Right atrium auricular region (tissue), 2 donors: ENCODE measurements at places on chromosomes 7 and 10.

- DNase-seq: no peak
Observed at GRCh38 chr7:22281481-22281880, 75.5 kb downstream of the RAPGEF5 start.

- DNase-seq: no peak
Observed at GRCh38 chr7:134176037-134176350, 48.9 kb downstream of the LRGUK start.

DNA sequence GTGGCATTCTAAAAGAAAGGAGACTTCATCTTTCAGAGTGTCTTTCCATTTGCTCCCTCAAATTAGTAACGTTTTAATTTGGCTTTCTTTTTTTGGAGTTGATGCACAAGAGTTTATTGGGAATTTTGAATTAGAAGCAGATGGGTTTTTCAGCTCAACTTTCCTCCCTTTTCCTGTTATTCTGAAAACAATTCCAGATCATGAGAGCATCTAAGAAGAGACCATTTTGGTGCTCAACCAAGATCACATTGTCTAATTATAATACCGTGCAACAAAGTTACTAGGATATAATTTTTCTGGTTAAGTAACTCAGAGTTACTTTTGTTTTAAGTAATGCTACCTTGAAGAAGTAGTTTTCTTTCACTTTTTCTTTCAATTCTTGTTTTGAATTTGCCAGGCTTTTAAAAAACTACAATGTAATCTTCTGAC is 396.6 kb upstream of the KLF6 start:
- no peak for DNase-seq

GRCh38 chr10:132169766-132170560 is 16.8 kb upstream of the DPYSL4 start:
- DNase-seq: no peak

- DNase-seq: no peak
Observed at GRCh38 chr10:95691281-95691680, 2.4 kb downstream of the TCTN3 start.

- DNase-seq: no peak
Observed at GRCh38 chr7:55030314-55030713, 11.5 kb downstream of the EGFR start.

DNA sequence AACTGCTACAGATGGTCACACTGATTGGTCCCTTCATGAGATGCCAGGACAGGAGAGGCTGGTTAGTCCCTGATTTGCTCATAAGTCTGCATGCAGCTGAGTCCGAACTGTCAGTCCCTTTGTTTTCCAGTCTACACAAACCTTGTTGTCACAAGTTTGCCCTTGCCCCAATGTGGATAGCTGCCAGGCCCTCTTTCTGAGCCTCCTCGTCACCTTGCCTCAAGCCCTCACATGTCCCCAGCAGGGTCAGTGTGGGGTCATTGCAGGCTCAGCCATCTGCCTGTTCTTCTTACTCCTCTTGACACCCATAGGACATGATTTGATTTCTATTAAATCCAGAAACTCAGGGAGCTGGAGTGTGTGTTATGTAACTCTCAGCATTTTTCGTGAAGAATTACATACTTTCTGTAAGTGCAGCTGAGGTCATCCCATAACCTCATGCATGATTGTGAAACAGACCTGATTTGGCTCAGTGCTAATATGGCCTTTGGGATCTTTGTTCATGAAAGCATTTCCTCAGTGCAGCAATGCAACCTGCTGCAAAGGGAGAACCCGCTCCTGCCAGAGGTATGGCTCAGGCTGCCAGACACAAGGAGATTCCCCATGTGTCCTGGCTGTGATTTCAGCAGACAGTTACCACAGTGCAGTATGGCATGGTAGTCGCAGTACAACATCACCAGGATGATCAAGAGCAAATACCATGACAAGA is 70.0 kb upstream of the ZMIZ2 start:
- DNase-seq: no peak

GRCh38 chr7:158840604-158841003 is 11.3 kb upstream of the ESYT2 start:
- DNase-seq: no peak

GRCh38 chr10:94076325-94076841 is 82.7 kb downstream of the PLCE1 start:
- no peak for DNase-seq

DNA sequence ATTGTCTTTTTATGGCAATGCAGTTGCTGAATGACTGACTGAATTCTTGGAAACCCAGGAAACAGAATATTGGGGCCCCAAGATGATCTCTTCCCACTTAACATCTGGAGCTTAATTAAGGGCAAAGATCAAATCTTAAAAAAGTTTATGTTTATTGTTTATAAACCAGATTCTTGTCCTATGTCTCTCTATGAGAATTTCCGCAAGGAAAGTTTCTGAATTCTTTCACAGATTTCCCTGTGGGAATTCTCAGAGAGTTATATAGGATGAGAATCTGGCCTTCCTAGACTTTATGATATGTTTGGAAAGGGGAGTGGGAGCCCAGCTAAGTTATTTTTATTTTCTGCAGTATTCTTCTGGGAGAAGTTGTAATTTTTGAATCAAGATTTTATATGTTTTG is 166.3 kb downstream of the RNLS start:
- no peak for DNase-seq

DNA sequence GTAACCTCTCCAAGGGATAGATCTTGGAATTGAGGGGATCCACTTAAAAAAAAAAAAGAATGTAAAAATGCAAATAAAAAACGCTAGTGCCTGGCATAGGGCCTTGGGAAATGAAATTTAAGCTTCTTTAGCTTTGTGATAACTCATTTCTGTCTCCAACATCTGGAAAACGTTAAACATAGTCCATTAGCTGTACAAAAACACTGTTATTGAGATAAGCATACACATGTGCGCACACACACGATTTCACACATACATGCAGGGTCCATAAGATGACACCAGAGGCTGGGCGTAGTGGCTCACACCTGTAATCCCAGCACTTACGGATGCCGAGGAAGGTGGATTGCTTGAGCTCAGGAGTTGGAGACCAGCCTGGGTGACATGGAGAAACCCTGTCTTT is 13.7 kb upstream of the CUL2 start:
- DNase-seq: no peak

GRCh38 chr10:48231178-48231577 is 43.3 kb downstream of the FRMPD2 start:
- DNase-seq: peak; percentile 51

DNA sequence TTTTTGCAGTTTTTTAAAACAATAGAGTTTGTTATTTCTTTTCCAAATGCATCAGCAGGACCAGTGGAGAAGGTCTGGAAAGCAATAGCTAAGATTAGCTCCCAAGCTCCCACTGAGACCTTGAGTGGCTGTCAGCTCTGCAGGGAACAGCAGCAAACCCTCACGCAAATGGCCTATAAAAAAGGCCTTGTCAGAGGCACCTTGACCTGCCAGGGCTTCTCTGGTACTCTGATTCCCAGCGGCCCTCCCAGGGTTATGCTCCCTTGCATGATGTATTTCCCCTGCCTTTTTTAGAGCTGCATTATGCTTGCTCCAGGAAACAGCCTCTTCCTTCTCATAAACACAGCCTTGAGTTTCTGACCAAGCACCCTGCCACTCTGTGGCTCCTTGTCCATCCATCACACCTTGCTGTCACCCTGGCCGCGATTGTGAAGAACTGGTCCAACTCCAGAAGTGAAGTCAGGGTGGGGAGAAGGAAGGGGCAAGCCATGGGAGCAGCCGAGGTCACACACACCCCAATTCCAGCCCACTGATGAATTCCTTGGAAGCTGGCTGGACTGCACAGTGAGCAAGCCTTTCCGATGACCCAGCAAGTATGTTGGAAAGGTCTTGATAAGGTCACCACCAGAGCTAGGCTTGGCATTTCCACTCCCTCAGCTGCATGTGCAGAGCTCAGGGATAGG is 35.3 kb upstream of the NKX2-3 start:
- DNase-seq: no peak

DNA sequence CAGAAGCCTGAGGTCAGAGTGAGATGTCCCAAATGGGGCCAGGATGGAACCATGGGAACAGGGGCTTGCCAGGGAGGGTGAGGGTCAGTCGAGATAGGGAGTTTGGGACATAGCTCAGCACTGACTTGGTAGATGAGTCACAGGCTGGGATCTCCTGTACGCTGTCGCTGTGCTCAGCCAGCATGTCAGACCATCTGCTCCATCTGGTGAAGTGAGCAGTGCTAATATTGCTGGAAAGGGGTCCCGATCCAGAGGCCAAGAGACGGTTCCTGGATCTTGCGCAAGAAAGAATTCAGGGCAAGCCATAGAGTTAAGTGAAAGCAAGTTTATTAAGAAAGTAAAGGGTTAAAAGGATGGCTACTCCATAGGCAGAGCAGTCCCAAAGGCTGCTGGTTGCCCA is 505.6 kb downstream of the GALNT17 start:
- no peak for DNase-seq

DNA sequence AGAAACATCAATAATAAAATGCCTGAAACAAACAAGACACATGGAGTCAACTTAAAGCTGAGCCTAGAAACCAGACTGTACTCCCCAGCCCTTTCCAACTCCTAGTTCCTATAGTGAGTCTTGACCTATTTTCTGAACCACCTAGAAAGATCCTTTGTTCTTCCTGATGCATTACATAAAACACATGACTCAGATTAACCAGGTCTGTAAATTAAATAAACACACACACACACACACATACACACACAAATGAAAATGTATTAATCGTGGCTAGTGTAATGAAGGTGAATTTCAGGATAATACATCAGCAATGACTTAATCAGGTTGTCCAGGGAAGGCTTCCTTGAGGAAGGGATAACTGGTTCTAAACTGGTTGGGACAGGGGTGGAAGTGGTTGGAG is 104.7 kb downstream of the ST8SIA6 start:
- DNase-seq: no peak

DNA sequence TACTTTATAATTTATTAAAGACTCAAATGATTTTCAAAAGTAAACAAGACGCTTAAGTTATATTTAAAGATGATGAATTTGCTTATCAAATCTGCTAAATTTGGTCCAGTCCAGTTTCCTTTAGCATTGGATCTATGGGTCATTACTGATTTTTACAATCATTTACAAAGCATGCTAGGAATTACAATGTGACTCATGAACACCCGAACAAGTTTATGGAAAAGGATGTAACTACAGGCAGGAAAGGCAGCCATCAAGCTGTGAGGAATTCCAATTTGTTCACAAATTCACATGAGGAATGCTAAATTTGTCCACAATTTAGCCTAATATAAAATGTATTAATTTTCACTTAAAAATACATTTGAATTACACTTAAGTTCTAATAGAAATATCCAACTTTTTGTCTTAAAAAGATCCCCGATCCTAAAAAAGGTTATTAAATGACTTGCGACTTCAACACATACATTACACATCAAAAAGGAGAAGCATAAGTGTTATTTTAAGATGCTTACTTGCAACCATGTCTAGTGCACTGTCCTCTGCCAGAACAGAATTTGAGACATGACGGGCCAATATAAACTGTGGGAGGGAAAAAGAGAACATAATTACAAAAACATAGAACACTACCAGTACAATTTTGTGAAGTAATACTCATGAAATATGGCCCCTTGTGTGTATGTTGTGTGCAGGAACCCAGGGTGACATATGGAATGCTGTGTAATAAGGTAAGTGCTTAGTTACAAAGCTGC is 194.2 kb upstream of the SLC26A5 start:
- no peak for DNase-seq

- no peak for DNase-seq
Observed at GRCh38 chr7:144481833-144482232, 78.3 kb upstream of the NOBOX start.

GRCh38 chr10:110818311-110819256 is 53.1 kb upstream of the PDCD4 start:
- DNase-seq: no peak

GRCh38 chr10:72913287-72913686 is 19.7 kb downstream of the OIT3 start:
- no peak for DNase-seq

GRCh38 chr7:78139335-78139734 is 340.8 kb downstream of the PHTF2 start:
- DNase-seq: no peak

DNA sequence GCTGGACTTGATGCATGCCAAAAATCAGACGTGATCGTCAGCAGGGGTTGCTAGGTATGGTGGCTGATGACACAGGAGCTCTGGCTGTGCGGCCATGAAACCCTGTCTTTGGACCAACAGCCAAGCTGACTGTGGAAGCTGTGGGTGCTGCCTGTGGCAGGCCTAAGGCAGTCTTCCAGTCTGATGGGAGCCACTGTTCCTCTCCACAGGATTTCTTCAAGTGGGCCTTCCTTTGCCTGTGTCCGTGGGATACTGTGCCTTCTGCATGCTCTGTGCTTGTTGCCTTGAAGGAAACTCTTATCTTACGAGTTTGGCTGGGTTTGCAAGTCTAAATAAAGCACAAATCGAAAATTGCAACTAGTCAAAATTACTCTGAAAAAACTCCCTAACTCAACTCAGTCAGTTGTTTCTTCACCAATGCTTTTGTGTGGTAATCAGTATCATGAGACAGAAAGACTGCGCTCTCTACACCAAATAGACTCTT is 101.9 kb upstream of the PDLIM1 start:
- DNase-seq: no peak

- DNase-seq: no peak
Observed at GRCh38 chr7:38189231-38189938, 11.3 kb downstream of the STARD3NL start.

GRCh38 chr10:76778914-76779795 is 858.5 kb downstream of the KCNMA1 start:
- DNase-seq: no peak
